Stimulated activated CD4-positive, alpha-beta T cell treated with anti-CD3 and anti-CD28 coated beads, TNF-alpha, amount 100 ng/mL, for 1 hour (primary cell): ENCODE measurements at places on chromosomes 1 and 21.

DNA sequence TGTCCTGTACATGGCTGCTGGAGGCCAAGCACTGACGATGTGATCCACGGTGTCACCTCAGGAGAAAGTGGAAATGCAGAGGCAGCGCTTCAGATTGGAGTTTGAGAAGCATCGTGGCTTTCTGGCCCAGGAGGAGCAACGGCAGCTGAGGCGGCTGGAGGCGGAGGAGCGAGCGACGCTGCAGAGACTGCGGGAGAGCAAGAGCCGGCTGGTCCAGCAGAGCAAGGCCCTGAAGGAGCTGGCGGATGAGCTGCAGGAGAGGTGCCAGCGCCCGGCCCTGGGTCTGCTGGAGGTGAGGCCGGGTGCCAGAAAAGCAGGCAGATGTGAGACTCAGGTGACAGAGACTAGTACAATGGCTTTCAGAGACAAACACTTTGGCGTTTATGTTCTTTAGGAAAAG lies 7.7 kb downstream of the TRIM58 start:
- DNase-seq = no peak

- DNase-seq = no peak
These were observed 186.1 kb downstream of the CLEC20A start for GRCh38 chr1:178310685-178311105.

- no peak for DNase-seq
These were observed 29.9 kb upstream of the POFUT2 start for GRCh38 chr21:45317398-45318145.

DNA sequence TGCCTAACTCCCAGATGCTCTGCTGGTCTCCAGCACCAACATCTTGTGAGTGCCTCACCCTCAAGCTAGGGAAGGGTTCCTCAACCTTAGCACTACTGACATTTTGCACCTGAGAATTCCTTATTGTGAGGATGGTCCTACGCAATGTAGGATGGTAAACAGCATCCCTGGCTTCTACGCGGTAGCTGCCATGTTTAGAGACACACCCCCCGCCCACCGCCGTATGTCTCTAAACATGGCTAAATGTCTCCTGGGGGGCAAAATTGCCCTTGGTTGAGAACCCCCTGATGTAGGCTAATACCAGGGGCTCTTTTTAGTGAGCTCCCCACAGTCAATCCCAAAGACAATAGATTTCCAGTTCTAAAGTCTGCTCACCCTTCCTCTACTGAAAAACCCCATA lies 2.5 kb upstream of the MAP7D1 start:
- DNase-seq = no peak

DNA sequence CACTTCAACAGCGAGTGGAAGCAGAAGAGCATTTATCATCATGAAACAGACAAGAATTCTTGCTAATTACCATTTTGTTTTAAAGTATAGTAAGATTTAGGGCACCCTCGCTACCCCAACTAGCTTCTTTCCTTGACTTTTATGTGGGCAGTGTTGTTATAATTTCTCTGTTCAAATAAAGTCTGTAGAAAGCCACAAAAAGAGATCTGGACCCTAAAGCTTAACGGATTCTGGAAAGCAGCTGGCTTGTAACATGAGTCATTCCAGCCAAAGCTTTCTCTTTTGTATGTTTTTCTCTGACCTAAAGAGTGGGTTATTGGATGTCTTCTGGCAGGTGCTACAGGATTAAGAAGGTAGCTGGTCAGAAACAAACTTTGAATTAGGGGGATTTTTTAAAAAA lies 37.4 kb downstream of the RUNX1 start:
- no peak for DNase-seq

DNA sequence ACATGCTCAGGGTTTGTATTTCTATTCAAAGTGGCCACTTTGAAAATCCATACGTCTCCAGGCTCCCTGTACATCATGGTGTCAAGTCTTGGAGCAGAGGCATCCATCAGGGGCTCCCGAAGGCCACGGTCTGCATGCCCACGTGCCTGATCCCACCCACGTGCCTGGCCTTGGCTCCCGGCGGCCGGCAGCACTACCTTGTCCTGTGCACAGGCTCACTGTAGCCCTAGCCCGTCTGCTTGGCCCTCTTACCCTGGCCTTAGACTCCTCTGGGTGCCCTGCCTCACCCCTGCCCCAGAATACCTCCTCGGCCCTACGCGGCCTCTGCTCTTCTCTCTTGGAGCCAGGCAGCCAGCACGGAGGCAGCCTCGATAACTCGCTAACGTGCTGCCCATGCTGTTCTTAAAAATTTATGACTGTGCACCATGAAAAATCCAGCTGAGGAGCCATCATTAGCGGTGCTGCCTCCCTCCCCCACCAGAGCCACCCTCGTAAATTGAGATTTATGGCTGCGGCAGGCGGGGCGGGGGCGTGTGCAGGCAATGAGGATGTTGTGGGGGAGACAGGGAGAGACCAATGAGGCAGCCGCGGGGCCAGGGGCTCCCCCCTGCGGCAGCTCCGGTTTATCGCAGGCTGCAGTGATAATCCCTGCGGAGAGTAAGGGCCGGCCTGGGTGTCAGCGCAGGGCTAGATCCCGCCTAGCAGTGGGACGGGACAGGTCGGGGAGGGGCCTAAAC lies 24.6 kb downstream of the DMAP1 start:
- no peak for DNase-seq

DNA sequence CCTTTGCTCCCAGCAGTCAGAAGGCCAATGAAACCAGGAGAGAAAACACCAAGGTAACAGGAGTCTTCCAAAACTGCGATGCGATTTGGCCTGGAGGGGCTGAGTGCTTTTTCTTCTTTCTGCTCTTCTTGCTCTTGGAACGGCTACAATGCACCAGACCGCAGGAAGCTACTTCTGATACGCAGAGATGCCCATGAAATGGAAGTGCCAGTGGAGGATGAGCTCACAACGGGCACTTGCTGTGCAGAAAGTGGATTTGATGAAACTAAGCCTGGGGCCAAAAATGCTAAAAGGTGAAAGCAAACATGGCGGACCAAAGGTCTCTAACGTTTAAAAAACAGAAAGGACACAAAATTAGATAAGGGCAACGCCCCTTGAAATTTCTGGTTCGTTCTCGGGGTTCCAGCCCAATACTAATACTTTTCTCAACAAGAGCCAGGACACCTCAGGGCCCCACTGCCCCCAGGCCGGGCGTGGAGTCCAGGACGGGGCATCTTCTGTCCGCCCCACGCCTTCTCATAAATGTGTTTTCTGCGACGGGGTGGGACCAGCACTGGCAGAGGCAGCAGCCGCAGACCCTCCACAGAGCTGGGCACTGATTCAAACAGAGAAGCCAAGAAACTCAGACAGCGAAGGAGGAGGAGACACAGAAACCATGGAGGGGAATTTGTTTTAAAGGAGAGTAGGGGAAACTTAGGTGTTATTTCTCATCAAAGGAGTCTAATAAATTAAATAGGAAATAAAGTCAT lies 101.3 kb downstream of the CRYAA start:
- no peak for DNase-seq

- DNase-seq = no peak
These were observed 21.6 kb downstream of the ZBTB17 start for GRCh38 chr1:15954316-15954715.

- no peak for DNase-seq
These were observed 726.5 kb upstream of the ADAMTS5 start for GRCh38 chr21:27693376-27693775.

GRCh38 chr1:204096931-204097330 lies 24.0 kb downstream of the SOX13 start:
- DNase-seq = no peak

- no peak for DNase-seq
These were observed 276.9 kb upstream of the SNX7 start for GRCh38 chr1:98384461-98385141.

DNA sequence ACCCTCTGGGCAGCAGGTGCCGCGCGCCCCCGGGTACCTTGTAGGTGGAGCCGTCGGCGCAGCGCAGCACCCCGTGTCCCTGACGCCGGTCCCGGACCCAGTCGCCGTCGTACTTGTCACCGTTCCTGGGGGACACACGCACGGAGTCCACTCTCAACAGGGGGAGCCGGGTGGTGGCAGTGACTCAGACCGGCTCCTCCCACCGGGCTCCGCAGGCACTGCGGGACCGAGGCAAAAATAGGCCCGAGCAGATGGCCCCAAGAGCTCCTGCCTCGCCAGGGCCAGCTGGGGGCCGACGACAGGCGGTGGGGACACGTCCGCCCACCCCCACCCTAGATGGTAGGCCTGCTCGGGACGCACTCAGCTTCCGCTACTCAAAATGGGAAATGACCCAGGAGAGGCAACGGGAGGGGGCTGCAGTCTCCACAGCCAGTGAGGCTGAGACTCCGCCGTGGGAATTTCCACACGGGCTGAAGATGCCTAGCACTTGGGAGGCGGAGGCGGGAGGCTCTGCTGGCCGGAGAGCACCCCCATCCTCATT lies 6.3 kb downstream of the MORN1 start:
- no peak for DNase-seq

DNA sequence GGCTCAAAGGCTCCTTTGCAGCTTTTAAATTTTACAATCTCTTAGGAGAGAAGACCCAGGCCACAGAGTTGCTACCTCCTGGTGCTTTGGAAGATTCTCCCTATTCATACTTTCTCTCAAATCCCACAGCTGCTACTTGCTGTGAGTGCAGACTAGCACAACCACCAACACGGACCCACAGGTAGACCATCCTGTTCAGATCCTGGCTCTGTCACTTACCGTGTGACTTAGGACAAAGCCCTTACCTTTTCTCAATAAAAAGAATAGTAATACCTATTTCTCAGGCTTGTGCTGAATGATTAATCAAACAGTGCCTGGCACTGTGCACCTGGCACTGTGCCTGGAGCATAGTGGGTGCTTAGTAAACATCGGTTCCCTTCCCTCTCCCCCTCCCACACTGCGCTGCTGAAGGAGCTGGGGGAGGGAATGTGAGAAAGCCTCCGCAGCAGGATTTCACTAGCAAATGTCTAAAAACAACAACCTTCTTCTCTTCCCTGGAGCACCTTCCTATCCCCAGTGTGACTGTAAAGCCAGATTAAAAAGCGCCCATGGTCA lies 81.7 kb downstream of the PGM1 start:
- DNase-seq = no peak
